Choroid plexus epithelial cell (primary cell): ENCODE measurements at places on chromosomes 5 and 9.

- DNase-seq = no peak
These were observed 35.6 kb downstream of the SKIC3 start for GRCh38 chr5:95519151-95519550.

DNA sequence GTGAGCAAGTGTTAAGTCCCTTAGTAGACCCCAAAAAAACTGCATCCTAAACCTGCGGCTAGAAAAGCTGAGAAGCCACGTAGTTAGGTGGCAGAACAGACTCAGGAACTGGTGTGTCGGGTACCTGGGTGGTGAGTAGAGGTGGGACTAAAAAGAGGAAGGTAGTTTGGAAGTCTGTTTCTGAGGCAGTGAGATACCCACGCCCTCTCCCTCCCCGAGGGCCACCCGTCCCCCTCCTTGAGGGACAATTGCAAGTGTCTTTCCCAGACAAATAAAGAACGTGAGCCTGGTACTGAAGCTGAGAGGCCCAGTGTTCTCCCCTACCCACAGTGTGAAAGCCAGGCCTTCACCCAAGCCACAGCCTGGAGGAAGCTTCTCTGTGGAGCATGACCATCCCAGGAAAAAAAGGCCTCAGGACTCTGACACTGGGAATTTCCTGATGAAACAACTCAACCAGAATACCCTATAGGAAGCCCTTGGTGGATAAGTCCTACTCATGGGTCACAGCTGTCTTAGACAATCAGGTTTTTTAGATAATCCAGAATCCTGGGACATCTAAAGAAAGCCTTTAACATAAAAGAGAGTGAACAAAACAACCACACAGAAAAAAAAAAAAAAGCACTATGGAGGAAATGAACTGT, 7.0 kb upstream of the CD74 start:
- no peak for DNase-seq

DNA sequence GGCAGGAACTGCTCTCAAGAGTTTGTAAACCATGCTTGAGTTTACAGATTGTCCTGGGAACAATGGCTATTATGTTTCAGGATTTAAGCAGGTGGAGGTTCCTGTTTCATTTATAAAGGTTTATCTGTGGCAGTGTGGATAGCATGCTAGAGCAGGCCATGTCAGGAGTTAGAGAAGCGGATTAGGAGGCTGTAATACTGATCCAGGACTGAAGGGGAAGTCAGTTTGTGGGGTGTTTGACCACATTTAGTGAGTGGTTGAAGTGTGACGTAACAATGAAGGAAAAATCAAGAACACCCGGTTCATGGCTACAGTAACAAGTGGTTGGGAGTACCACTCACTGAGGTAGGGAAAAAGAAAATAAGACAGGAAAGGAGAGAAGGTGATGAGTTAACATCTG, 299.0 kb downstream of the TLR4 start:
- no peak for DNase-seq

- DNase-seq = peak; percentile 13
These were observed 349.2 kb upstream of the MEF2C start for GRCh38 chr5:89232139-89232603.

- peak; percentile 34 for DNase-seq
These were observed 88.2 kb upstream of the OSMR start for GRCh38 chr5:38757451-38758245.

DNA sequence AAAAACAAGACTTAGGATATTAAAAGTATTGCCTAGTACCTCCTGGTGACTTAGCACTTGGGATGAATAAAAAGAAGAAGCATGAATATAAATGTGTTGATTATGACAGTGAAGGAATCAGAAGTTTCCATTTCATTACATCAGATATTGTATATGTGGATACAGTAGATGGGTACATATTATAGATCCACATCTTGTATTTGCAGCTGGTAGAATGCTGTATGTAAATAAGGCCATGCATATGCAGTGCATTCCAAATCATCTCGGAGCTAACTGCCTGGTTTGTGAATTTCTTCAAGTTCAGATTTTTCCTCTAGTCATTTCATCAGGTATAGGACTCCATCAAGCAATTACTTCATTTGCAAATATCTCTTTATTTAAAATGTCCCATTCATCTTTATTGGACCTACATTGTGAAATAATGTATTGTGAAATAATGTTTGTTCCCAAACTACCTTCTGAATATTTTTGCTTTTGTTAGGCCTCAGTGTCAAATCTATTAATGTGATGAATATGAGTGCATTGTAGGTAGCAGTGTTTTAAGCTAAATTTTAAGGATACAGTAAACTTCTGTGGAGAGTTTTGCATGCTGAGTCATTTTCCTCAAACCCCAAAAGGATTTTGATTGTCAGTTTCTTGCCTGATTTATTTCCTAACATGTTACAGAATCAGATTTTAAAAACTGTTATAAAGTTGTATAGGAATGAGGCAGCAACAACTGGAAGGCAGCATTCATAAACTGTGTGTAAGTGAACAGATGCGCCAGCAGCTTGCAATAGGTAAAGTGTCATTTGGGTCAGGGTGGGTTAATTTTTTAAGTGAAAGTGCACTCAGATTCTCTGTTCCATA, 370.8 kb upstream of the RIOK2 start:
- DNase-seq = no peak

- DNase-seq = no peak
These were observed 52.1 kb downstream of the PPIC start for GRCh38 chr5:122984425-122984824.

GRCh38 chr5:59091965-59092364, 509.1 kb downstream of the RAB3C start:
- no peak for DNase-seq

GRCh38 chr9:76657265-76657664, 107.0 kb upstream of the PCA3 start:
- DNase-seq = no peak

- no peak for DNase-seq
These were observed 88.0 kb downstream of the DAP start for GRCh38 chr5:10673017-10673389.

DNA sequence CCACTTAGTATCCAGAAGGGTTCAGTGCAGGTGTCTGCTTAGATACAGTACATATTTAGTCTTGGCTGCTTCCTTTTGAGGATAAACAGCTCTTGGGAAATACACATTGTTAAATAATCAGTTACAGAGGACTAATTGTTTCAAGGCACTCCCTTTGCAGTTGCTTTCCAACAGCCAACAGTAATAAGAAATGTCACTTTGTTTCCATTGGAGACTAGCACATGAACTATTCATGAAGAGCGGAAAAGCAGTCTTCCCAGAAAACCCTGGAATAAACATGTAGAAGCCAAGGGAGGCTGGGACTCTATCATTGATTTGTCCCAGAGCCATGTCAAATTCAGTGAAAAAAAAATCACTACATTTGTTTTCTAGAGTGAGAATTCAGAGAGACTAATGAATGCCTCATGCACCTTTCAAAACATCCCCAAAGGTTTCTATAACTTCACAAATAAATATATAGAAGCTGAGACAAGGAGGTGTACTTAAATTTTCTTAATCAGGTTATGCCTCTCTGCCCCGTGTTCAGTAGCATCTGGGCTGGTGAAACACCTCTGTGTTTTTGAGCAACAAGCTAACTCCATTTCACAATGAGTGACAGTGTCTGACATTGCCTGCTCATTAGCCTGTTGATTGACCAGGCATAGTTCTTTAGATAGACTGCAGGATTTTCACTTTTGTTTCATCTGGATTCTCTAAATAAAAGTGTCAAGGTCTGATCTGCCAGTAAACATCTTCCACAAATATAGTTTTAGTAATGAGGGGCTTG, 271.5 kb downstream of the ARRDC3 start:
- DNase-seq = no peak

- DNase-seq = no peak
These were observed 25.4 kb upstream of the ELL2 start for GRCh38 chr5:95986937-95987520.

DNA sequence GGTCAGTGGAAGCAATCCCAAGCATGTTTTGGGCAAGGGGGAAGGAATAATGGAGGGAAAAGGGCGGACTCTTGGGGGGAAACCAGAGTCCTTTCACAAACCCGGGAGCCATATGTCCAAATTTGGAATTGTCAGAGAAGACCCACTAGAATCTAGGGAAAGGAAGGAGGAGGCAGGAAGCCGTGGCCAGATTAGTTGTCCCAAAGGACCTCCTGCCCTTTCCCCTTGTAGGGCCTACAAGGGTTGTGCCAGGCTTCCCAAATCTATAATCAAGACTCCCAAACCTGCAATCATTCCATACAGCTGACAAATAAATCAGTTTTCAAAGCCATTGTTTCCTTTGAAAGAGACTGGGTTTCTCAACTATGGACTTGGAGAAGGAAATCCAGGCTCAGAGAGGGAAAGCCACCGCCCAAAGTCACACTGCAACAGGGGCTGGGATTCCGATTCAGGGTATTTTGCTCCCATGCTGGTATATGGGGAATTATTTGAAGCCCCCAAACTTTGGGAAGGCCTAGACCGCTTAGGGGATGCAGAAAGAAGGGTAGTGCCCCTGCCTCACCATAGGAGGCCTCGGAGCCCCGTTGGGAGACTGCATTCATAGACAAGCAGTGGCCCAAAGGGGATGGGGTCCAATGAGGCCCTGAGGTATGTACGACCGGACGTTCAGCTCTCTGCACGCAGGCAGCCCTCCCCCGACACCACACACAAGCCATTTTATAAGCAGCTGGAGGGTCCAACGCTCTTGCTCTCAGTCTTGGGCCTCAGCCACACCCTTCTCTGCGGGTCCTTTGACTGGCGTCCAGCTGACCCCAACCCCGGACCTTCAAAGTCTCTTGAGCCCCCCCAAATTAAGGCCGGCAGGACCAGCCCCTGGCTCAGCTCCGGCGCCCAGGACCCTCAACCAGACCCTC, 815 bp downstream of the ANXA6 start:
- DNase-seq = peak; percentile 29

DNA sequence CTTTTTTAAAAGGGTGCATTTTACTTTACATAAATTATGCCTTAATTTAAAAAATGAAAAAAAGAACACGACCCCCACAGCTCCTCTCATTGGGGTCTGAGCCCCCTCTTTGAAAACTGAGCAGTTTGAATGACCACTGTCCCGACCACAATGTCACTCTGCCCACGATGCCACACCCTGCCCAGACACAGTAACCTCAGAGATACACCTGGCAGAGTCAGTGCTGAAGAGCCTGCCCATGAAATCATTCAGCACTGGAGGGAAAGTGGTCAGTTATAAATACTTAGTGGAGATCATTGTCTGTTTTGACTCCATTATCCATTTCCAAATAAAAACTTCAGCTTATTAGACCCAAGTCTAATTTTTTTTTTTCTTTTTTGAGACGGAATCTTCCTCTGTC, 49.3 kb downstream of the DNAJC21 start:
- no peak for DNase-seq

DNA sequence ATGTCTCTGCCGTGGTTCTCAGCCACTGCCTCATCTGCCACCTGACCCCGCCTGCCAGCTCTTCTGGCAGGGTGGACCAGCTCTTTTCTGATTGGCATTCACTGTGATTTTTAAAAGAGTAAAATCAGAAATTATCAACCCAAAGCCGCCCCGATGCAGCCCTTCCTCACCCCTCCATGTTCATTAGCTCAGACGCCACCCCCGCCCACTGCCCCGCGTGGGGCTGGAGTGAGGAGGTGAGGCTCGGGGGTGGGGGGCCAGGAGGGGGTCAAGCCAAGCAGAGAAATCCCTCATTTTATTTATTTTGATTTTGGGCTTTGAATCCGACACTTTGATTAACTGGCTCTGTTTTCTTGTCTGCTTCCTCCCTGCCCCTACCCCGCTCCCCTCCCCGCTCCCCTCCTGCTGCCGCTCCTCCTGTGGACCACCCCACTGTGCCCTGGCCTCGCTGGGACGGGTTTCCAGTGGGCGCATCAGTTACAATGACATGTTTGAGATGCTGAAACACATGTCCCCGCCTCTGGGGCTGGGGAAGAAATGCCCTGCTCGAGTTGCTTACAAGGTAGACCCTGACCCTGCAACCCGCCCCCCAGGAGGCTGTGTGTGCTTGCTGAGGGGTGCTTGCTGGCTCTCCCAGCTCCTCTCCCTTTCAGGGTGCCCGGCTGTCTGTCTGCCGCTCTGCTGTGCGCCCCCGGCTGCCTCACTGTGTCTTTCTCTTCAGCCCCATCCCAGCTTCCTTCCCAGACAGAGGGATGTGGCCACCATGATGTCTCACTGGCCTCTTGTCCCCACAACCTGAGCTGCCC, 224.9 kb downstream of the CACNA1B start:
- no peak for DNase-seq

DNA sequence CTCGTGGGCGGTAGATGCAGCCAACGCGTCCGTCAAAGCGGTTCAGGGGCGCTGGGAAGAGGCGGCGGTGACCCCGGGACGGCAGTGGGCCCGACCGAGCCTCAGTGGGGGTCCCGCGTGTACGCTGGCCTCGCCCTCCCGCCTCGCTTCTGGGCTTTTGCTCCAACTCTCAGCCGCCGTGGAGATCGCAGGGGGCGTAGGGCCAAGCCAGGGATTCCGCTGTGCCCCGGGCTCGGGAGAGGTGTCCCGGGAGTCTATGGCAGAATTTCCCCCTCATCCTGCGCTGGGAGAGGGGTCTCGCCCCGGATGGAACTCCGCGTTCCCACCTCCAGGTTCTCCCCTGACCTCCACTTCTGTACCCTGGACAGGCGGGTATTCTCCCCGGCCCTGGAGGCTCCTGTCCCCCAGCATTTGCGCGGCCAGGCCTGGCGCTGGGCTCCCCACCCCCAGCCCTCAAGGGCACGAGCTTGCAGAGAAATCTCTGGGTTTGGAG, 131.9 kb downstream of the MRPL36 start:
- DNase-seq = no peak

GRCh38 chr9:14561929-14562405, 131.3 kb downstream of the ZDHHC21 start:
- DNase-seq = no peak

DNA sequence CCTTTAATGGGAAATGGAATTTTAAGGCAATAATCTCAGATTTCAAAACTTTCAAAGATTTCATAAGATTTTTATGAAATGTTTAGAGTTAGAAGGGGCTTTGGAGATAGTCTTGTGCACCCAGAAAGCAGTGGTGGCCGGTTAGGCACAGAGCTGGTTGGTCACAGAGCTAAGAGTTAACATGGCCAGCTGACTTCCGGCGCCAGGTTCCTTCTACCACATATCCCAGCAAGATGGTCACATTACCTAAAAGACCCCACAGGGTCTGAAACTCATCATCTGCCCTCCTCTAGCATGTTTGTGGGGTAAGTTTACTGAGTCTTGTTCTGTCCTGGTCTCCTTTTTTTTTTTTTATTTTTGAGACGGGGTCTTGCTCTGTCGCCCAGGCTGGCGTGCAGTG, 19.3 kb downstream of the QRFP start:
- no peak for DNase-seq

- no peak for DNase-seq
These were observed 162.2 kb downstream of the DAB2IP start for GRCh38 chr9:121813519-121814210.

DNA sequence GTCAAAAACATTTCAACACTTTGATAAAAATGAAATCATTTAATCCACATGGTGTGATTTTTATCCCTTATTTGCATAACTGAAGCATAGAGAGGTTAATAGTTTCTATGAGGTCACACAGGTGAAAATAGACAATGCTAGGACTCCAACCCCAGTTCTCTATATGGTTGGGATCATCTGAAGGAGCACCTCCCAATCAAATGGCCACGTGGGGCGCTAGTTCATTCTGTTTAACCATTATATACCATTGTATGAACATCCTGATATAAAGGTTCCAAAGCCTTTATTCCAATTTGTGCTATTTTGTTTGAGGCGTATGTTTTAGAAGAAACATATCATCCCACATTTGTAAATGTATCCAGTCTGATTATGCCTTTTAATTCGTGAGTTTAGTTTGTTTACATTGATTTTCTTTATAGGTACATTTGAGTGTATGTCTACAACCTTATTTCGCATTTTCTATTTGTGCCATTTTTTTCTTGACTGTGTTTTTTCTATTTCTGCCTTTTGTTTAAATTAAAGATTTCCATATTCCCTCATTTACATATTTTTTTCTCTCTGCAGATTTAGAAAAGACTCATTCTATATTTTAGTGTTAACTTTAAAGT, 1092.0 kb downstream of the MAT2B start:
- no peak for DNase-seq
